ENCODE measurements at places on chromosomes 12 and 14.

DNA sequence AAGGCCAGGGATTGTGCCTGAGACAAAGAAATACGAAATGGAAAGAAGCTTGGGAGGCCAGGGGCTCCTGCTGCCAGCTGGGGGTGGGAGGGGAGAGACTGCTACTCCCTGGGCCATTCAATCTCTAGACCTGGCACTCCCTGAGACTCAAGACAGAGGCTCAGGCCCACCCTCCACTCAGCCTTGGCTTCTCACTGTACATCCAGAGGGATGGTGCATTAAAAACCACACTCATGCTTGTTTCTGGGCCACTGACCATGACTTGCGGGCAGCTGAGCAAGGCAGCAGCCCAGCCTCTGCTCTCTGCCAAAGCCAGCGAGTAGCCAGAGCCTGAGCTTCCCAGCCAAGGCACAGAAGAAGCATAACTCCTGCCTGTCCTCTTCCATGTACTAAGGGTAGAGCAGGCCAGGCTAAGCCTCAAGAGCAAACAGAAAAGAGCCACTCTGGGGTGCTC, 41.5 kb downstream of the PITPNM2 start:
- DNase-seq = no peak

DNA sequence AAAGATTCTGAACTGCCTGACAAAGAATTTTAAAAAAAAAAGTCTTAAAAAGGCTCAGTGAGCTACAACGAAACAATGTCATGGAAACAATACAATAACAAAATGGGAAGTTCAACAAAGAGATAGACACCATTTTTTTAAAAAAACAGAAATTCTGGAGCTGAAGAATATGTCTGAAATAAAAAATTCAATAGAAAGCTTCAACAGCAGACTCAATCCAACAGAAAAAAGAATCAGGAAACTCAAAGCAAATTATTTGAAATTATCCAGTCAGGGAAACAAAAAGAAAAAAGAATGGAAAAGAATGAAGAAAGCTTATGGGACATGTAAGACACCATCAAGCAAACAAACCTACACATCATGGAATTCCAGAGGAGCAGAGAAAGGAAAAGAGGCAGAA, 118.5 kb upstream of the LGR5 start:
- no peak for DNase-seq

GRCh38 chr12:114305446-114305845, 100.5 kb downstream of the TBX5 start:
- no peak for DNase-seq

DNA sequence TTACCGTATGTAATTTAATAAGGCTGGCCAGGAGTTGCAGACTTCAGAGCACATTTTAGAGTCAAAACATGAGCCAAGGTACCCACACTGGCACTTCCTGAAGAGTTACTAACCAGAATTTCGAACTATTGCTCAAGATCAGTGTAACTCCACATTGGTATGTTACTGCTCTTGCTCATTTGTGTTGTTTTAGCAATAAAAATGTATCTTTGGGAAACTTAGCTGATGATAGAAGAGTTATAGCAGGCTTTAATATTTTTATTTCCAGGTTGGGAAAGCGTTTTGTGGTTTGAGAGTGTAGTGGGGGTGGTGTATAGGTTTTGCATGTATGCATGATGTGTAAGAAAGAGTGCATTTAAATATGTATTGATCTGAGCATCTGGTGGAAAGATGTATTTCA, 96.6 kb downstream of the SCN8A start:
- DNase-seq = no peak

- no peak for DNase-seq
Measured at GRCh38 chr14:90438841-90439240, 42.0 kb downstream of the CALM1 start.

GRCh38 chr12:19801941-19802340, 362.6 kb downstream of the AEBP2 start:
- DNase-seq = no peak

- no peak for DNase-seq
Measured at GRCh38 chr14:63375769-63376168, 57.0 kb upstream of the GPHB5 start.

- no peak for DNase-seq
Measured at GRCh38 chr12:43540470-43540869, 11.5 kb downstream of the ADAMTS20 start.

DNA sequence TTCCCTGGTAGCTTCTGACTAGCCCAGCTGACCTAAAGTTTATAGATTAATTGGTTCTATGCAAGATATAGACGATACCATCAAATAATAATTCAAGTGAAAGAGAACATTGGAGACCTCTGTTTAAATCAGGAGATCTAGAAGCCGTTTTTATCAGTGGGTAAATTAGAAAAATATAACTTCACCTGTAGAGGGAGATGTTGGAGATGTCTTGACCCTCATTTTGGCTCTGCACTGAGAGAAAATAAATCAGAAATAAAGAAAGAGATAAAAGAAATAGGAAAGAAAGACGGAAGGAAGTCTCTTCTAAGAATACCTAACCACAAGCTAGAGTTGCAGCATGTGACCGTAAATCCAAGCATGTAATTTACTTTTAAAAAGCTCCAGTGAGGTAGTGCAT, 684.5 kb downstream of the C12orf50 start:
- DNase-seq = no peak

- peak; percentile 60 for DNase-seq
Measured at GRCh38 chr14:103109535-103110441, 13.5 kb upstream of the TNFAIP2 start.

DNA sequence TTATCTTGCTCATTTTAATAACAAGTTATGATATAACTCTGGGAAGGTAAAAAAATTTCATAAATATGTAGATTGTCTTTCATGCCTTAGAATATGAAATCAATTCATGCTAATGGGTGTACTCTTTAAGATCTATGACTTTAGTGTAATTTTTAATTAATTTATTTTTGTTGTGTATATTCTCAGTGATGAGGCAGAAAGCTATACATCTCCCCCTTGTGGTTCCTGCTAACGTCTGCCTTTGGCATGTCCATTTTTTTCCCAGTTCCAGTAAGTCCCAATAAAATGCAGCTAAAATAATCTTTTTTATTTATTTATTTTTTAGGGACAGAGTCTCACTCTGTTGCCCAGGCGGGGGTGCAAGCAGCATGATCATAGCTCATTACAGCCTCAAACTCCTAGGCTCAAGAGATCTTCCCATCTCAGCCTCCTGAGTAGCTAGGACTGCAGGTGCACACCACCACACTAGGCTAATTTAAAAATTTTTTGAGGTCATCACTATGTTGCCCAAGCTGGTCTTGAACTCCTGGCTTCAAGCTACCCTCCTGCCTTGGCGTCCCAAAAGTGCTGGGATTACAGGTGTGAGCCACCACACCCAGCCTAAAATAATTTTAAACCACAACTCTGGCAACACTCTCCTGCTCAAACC, 3.3 kb upstream of the CHURC1 start:
- DNase-seq = no peak

GRCh38 chr12:56931474-56931978, 2.7 kb downstream of the SDR9C7 start:
- no peak for DNase-seq

- no peak for DNase-seq
Measured at GRCh38 chr12:52877242-52877641, 27.6 kb downstream of the KRT8 start.

GRCh38 chr12:122029620-122030423, 8.1 kb downstream of the BCL7A start:
- peak; percentile 42 for DNase-seq

- no peak for DNase-seq
Measured at GRCh38 chr12:29291226-29291625, 89.7 kb downstream of the ERGIC2 start.

- DNase-seq = no peak
Measured at GRCh38 chr12:57145460-57146059, 1.9 kb downstream of the LRP1-AS start.

DNA sequence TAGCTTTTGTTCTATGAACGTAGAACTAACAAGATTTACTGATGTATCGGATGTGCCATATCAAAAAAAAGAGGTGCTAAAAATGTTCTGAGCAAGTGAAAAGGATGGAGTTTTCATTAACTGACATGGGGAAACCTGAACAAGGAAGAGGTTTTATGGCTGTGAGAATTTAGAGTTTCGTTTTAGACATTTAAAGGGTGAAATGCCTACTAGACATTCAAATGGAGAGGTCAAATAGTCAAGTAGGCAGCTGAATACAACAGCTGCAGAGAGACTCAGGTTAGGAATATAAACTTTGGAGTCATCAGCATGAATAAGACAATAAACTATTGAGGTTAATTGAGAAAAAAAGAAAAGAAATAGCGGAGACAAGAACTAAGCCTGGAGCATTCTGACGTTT, 364.9 kb upstream of the GARIN6 start:
- DNase-seq = no peak

DNA sequence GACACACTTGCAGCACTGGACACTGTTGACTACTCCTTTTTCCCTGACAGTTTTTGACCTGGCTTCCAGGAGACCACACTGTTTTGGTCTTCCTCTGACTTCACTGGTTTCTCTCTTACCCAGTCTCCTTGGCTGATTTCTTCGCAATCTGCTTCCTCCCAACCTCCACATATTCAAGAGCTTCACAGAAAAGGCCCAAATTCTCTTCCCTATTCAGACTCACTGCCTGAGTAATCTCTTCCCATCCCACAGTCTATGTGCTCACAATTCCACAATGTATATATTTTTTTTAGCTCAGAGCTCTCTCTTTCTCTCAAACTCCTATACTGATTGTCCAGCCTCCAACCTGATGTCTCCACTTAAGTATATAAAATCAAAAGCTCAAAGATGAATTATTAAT, 115.4 kb downstream of the SINHCAF start:
- DNase-seq = no peak

DNA sequence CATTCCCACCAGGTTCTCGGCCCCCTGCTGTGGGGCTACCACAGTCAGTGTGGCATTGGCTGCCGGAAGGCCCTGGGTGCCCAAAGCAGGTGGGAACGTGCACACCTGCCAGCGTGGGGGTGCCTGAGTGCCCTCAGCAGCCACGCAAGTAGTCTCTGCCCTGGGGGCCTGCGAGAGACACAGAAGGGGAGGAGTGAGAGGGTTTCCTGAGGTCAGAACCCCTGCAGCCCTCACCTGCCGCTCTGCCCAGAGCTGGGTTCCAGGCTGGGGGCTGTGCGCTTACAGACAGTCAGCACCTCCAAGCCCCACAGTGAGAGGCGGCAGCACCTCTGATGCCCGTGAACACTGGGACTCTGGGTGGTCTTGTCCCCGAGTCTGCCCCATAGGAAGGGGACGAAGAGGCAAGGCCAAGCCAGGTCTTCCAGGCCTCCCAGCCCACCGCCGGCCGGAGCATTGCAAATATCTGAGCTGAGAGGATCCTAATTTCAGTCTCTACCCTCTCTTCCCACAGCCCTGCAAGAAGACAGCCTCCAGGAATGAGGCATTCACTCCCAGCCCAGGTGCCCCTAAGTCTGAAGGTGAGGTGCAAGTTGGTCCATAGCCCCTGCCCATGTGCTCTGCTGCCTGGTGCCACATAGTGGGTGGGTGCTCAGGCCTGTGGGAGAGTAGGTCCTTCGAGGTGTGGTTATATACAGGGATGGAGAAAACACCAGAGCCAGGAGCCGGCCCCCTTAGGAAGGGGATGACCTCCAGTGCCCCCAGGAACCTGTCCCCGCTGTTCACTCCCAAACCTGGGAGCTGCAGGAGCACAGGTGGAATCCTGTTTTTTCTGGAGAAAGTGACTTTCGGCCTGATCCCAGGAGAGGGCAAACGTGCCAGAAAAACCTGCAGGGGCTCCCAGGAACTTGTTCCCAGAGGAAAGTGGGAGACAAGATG, 291.1 kb upstream of the RTL1 start:
- DNase-seq = no peak

DNA sequence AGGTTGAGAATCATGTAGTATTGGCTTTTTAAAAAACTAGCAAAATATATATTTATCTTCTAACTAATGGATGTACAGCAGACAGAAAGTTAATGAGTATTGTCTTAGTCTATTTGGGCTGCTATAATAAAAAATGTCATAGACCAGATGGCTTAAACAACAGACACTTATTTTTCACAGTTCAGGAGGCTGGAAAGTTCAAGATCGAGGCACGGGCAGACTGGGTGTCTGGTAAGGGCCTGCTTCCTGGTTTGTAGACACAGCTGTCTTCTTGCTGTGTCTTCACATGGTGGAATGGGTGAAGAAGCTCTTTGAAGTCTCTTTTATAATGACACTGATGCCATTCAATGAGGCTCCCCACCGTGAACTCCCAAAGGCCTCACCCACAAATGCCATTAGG, 70.1 kb upstream of the KRR1 start:
- DNase-seq = no peak

DNA sequence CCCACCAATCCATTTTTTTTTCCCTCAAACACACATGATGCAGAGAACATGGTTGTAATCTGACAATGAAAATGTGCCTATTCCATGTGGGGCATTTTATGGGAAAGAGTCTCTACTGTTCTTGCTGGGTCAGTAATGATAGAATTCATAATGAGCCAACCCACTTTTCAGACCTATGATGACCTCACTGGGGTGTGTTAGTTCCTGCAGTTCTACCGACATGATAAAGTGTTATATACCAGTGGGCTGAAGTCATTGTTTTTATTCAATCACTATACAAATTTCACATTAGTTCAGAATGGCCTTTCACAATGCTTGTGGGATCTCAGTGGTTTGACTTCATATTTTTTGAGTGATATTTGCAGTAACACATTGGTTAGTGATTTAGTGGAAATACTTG, 47.5 kb downstream of the PPFIBP1 start:
- DNase-seq = no peak
